Hematopoietic multipotent progenitor cell treated with erythropoietin and hydrocortisone succinate and interleukin-3 and kit ligand, for 15 days (in vitro differentiated cells): ENCODE measurements at places on chromosomes 16 and 17.
A peak's percentile ranks its signal among the peaks of the same experiment; 100 is the strongest.

DNA sequence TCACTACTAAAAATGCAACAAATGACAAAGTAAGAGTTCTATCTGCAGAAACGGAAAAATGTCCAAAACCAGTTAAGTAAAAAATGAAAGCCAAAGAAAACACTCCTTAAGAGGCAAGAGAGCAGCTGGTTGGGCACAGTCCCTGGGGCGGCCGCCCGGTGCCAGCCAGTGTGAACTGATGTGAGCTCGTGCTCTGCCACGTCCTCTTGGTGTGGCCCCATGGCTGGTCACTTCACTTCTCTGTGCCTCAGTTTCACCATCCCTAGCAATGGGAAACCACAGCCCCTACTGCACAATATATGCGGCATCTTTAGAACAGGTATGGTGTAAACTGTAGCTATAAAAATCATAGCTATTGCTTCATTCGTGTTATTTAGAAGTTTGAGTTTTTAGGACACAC, 21.2 kb downstream of the USP36 start:
- no peak for DNase-seq

DNA sequence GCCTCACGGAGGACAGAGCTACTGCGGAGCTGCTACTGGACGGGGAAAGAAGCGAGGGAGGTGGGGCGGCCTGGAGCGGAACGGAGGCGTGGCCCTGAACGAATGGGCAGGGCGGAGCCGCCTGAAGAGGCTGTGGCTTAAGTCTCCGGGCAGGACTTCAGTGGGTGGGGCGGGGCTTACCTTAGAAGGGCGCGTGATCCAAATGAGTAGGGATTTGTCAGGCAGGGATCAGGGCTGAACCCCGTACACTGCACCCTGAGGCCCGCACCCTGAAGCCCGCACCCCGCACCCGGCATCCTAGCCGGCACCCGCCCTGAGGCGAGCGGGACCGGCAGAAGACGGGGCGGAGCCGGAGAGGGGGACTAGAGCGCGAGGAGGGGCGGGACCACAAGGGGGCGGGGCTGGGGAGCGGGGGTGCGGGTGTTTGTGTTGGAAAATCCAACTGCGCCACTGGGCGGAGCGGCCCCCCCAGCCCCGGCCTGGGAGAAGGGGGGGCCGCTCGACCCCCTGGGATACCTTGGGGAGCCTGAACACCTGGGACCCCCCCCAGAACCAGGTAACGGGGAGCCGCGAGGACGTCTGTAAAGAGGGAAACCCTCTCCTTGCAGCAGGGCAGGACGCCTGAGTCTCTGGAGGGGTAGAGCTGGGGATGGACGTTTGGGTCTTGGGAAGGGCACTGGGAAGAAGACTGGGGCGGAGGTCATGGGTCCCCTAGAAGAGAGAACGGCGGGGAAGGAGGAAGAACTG, at the start of gene KDM6B:
TSS of gene KDM6B (plus strand) at position 423 of the 747 bp plus-strand sequence. CDS start 11,338 bp downstream, outside the sequence.
- peak; percentile 96 for DNase-seq

DNA sequence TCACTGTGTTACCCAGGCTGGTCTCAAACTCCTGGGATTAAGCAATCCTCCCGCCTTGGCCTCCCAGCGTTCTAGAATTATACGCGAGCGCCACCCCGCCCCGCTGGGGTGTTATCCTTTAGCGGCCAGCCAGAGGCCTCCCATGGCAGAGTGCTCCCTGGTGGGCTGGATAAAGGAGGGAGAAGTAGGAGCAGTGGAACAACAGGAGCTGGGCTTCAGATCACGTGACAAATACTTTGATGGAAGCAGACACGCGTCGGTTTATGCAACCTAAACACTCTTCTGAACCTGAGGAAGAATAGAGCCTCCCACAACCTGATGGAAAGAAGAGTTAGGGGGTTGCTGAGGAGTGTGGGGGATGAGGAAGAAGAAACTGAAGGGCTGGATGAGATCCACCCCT, 2114.0 kb downstream of the TP53TG3F start:
- no peak for DNase-seq

DNA sequence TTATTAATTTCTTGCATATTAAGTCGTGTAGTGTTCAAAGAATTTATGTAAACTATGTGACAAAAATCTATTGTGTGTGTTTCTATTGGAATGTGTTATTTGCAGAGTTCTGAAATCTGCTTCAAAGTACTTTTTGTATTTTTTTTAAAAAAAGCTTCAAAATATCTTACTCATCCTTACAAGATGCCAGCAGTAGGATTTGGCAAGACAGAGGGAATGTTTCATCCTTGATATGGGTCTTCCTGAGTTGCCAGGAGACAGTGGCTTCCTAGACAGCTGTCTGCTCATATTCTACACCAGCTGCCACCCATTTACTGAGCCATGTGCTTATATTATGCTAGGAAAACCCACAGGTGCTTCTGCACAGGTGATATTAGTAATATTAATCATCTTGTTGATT, 36.4 kb downstream of the EFCAB5 start:
- DNase-seq, result no peak

DNA sequence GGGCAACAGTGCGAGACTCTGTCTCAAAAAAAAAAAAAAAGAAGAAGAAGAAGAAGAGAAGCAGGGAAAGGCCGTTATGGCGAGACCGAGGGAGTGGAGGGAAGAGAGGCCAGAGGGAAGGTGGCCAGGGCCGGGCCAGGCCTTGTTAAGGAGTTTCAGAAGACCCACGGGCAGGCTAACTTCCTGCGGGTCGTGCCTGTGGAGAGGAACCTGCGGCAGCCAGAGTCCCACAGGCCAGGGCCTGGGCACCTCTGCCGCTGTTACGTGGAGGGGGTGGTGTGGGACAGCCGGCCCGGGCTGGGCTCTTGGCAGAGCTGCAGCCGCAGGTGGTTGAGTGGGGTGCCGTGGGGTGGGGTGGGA, 5.4 kb downstream of the WDR81 start:
- DNase-seq, result no peak

DNA sequence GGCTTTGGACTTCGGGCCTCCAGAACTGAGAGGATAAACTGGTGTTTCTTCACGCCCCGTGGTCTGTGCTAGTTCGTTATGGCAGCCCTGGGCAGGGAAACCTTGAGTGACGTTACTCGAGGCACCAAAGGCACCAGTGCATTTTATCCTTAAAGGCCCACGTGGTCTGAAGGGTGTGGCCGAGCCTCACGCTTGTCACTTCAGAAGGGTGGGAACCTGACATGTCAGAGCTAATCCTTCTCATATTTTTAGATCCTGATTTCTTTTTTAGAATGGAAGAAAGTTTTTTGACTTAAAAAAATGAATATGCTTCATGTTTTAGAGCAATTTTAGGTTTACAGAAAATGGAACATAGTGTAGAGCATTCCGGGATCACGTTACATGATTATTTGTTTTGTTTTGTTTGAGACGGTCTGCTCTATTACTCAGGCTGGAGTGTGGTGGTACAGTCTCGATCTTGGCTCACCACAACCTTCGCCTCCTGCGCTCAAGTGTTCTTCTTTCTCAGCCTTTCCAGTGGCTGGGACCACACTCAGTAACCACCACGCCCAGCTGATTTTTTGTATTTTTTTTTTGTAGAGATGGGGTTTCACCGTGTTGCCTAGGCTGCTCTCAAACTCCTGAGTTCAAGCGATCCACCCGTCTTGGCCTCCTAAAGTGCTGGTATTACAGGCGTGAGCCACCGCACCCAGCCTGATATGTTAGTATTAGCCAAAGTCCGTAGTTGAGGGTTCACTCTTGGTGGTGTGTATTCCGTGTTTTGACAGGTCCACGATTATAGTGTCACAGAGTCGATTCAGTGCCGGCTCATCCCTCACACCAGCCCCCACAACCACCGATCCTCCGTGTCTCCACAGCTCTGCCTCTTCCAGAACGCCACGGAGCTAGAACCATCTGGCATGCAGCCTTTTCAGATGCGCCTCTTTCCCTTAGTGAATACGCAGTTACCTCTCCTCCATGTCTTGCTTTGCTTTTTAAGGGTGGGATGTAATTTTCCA, 47.9 kb downstream of the RAB11FIP3 start:
- DNase-seq, result no peak
